Activated CD8-positive, alpha-beta memory T cell treated with anti-CD3 and anti-CD28 coated beads, Interleukin-2, amount 10 ng/mL, durations not matched to agents 7 days and 5 days (primary cell): ENCODE measurements at places on chromosomes 12 and 14. TPM values are rescaled to one million over a fixed set of nuclear protein-coding genes. Genes with fewer than 3 reads are reported as not detected.

GRCh38 chr12:46674129-46674528 lies 151.7 kb downstream of the SLC38A4 start:
- DNase-seq: no peak
- peaks cover 5% of the 10 kb centered on the region for H3K36me3 ChIP-seq
- no peak overlapping the region for H3K4me3 ChIP-seq
- H3K27me3 ChIP-seq: no peaks in the 10 kb centered on the region
- H3K27ac ChIP-seq: no peak overlapping the region
- peaks cover 6% of the 10 kb centered on the region for H3K4me1 ChIP-seq

- H3K4me3 ChIP-seq: no peak overlapping the region
- H3K4me1 ChIP-seq: no peaks in the 10 kb centered on the region
- H3K27ac ChIP-seq: no peak overlapping the region
Observed at GRCh38 chr14:96299441-96299840, 43.4 kb downstream of the BDKRB1 start.

DNA sequence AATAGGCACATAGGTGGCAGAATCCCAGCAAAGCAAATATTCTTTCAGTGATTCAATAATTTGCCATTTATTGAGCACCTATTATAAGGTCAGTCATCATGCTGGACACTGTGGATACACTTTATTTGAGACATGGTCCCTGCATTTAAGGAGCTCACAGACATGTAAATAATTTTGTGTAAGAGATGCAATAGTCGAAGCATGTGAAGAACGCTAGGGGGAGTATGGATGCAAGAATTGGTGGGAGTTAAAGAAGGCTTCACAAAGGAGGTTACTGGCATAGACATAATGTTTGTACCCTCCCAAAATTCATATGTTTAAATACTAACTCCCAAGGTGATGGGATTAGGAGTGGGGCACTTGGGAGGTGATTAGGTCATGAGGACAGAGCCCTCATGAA lies 260.6 kb upstream of the GARIN6 start:
- no peak overlapping the region for H3K4me3 ChIP-seq
- no peaks in the 10 kb centered on the region for H3K27me3 ChIP-seq
- peaks cover 2% of the 10 kb centered on the region for H3K4me1 ChIP-seq
- H3K27ac ChIP-seq: no peak overlapping the region
- no peaks in the 10 kb centered on the region for H3K36me3 ChIP-seq
- DNase-seq: no peak

DNA sequence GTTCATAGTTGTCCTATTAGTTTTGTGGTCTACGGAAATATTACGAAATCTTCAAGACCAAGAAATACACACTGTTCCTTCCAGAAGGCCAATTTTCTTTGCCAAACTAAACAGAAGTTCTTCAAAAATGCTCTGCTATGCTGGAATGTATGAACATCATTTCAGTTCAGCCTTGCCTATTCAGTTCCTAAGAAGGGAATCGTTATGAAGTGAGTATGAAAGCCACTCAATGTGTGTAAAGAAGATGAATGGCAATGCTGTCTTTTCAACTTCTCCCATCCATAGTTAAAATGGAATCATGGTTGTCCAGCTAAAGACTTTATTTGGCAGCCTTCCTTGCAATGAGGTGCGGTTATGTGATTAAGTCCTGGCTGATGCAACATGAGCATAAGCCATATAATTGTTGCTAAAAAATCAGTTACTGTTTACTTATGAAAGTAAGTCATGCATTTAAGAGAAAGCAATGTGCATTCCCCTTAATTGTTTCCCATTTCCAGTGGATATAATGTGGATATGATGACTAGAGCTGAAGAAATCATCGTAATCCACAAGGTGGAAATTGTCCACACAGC lies 73.8 kb upstream of the PTPRR start:
- H3K27ac ChIP-seq: no peak overlapping the region
- DNase-seq: no peak
- no peaks in the 10 kb centered on the region for H3K27me3 ChIP-seq
- no peaks in the 10 kb centered on the region for H3K36me3 ChIP-seq
- H3K4me3 ChIP-seq: no peak overlapping the region

GRCh38 chr12:19456176-19456575 lies 16.9 kb downstream of the AEBP2 start:
- H3K27ac ChIP-seq: no peak overlapping the region
- peaks cover 46% of the 10 kb centered on the region for H3K36me3 ChIP-seq
- no peaks in the 10 kb centered on the region for H3K27me3 ChIP-seq
- H3K4me3 ChIP-seq: no peak overlapping the region
- H3K4me1 ChIP-seq: peaks cover 19% of the 10 kb centered on the region
- no peak for DNase-seq

DNA sequence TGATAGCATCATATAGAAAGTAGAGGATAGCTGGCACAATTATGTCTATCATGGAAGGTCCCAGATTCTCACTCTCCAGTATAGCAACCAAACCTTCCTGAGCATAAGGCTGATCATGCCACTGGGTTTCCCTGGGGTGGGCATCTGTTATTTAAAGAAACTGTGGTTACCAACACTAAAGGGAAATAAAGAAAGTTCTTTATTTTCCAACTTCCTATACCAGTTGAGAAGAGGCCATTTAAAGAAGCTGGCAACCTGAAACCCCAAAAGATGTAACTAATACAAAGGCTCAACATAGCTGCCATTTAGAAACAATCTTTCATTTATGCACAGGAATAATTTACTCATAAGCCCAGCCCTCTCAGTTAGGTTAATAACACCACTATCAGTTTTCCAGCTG lies 3.1 kb downstream of the BCAT1 start:
- peaks cover 31% of the 10 kb centered on the region for H3K4me1 ChIP-seq
- H3K4me3 ChIP-seq: no peak overlapping the region
- H3K36me3 ChIP-seq: peaks cover 27% of the 10 kb centered on the region
- DNase-seq: no peak
- no peak overlapping the region for H3K27ac ChIP-seq
- peaks cover 3% of the 10 kb centered on the region for H3K27me3 ChIP-seq

DNA sequence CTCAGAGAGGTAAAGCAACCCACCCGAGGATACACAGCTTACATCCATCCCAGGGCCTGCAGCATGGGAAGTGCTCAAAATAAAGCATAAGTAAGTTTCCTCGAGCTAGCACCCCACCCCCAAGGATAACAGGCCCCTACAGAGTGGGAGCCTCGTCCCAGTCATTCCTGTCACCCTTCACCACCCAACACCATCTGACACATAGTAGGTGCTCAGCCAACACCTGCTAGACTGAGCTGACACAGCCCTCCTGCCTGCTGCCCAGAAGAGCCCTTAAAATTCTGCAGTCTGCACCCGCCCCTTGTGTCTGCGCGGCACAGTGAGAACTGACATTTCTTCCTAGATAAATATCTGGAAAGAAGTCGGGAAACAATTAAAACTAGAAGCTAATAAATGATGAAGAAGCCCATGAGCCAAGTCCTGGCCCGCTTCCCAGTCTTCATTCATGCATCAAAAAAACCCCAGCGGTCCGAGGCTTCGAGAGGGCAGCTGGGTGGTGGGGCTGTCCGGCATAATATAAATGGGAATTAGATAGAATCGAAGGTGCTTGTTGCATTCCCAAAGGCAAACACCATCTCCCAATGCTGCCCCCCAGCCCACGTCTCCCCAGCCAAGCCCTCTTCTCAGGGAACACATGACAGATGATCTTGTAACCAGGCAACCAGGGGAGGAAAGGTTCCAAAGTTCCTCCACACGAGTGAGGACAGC lies 76.2 kb downstream of the BCL11B start:
- no peak overlapping the region for H3K4me3 ChIP-seq
- H3K4me1 ChIP-seq: peaks cover 86% of the 10 kb centered on the region
- peak overlapping the region; percentile 94 for H3K27ac ChIP-seq
- no peaks in the 10 kb centered on the region for H3K27me3 ChIP-seq
- H3K36me3 ChIP-seq: peaks cover 30% of the 10 kb centered on the region

GRCh38 chr14:48323665-48324064 lies 648.3 kb upstream of the MDGA2 start:
- H3K27me3 ChIP-seq: no peaks in the 10 kb centered on the region
- H3K36me3 ChIP-seq: no peaks in the 10 kb centered on the region
- no peak for DNase-seq
- no peak overlapping the region for H3K27ac ChIP-seq
- no peaks in the 10 kb centered on the region for H3K4me1 ChIP-seq

DNA sequence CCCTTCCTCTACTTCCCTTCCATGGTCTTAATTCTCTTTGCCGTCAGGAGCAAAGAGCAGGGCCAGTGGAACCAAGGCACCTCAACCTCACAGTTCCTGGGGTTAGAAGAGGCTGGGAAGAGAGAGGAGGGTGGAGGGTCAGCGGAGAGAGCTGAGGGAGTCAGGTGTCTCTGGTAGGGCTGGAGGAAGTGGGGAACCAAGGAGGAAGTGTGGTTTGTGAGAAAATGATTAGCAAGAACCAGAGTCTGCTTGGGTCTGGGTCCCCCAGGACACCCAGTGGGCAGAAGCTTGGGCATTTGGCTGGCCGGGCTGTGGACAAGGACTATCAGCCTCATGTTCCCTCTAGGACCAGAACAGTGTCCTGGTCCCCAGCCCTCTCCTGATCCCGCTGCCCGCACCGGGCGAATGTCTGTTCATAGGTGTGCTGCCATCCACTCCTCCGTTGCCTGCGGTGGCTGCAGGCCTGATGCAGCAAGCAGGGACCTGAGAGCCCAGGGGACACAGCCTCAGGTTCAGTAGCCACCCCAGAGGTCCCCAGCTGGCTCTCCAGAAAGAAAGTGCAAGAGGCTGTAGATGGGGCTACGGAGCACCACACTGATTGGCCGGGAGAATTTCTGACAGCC lies 2.3 kb downstream of the HOXC12 start:
- peaks cover 96% of the 10 kb centered on the region for H3K27me3 ChIP-seq
- no peak overlapping the region for H3K27ac ChIP-seq
- H3K4me1 ChIP-seq: peaks cover 6% of the 10 kb centered on the region
- no peak overlapping the region for H3K4me3 ChIP-seq
- no peaks in the 10 kb centered on the region for H3K36me3 ChIP-seq
- no peak for DNase-seq

GRCh38 chr12:5099591-5099990 lies 55.9 kb downstream of the KCNA5 start:
- peaks cover 13% of the 10 kb centered on the region for H3K27me3 ChIP-seq
- H3K36me3 ChIP-seq: no peaks in the 10 kb centered on the region
- H3K27ac ChIP-seq: no peak overlapping the region
- DNase-seq: no peak
- no peak overlapping the region for H3K4me3 ChIP-seq
- H3K4me1 ChIP-seq: no peaks in the 10 kb centered on the region

DNA sequence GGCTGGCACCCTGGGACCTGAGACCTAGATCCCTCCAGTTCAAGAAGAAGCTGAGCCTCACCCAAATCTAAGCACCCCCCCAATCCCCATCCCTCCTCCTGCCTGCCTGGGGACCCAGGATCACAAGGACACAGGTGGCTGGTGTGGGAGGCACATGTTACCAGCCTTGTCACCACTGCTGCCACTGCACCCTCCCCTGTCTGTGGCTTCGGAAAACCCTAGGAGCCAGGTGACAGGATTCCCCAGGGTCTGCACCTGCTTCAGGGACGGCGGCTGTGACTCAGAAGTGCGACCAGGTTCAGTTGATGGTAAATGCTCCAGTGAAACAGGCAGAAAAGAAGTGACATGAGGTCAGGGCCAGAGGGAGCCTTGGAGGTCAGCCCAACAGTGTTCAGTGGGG lies 62.8 kb upstream of the FAM222A start:
- no peak for DNase-seq
- H3K4me3 ChIP-seq: no peak overlapping the region
- H3K4me1 ChIP-seq: no peaks in the 10 kb centered on the region

DNA sequence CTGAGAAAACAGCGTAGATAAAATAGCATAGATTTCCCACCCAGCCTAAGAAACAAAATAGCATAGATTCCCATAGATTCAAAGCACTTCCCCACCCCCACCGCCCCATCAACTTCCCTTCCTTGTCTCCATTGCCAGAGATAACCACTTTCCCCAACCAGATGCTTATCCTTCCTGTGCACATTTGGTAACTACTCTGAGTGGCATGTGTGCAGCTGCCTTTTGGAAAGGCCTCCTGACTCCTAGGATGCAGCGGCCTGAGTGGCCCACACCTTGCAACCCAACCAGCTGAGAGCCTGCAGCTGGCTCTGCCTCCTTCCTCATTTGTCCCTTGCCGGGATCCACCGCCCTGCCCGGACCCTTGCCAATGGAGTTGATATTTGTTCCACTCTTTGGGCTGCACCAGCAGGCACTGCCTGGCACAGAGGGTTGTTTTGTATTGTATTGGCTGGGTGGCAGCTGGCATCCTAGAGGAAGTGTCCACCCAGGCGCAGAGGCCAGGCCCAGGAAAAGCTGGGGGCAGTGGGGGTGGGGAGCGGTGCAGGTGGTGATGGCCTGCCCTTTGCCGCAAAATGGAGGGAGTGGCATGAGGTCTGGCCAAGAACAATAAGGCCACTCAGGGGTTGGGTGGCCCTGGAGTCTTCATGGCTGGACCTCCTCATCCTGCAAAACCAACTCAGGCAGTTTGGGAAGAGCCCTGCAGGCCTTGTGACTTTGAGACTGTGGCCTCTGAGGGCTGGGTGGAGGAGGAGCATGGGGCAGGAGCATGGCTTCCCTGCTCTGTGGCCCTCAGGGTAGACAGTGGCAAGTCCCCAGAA lies 4.9 kb downstream of the SLC48A1 start:
- peak overlapping the region; percentile 6 for H3K27ac ChIP-seq
- peaks cover 5% of the 10 kb centered on the region for H3K36me3 ChIP-seq
- no peaks in the 10 kb centered on the region for H3K27me3 ChIP-seq
- peaks cover 48% of the 10 kb centered on the region for H3K4me1 ChIP-seq

GRCh38 chr14:60327447-60328331 lies 78.7 kb downstream of the PPM1A start:
- H3K4me1 ChIP-seq: peaks cover 34% of the 10 kb centered on the region
- H3K4me3 ChIP-seq: peak overlapping the region; percentile 75
- H3K27ac ChIP-seq: peak overlapping the region; percentile 69
- DNase-seq: peak; percentile 59

DNA sequence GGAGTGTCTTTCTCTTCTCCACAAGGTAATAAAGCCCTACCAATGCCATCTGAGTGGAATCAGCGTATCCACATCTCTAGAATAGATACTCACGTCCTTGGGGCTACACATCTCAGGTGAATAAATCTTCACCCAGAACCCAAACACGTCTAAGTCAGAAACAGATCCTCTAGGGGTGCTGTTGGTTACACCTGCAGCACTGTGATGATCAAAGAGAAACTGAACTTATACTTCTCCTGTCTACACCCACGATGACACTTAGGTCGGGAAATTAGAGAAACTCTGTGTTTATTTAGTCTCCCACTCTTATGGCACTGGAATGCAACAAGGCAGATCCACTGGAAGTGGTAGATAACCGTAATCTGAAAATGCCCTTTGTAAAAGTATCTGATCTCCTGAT lies 46.2 kb downstream of the WIF1 start:
- H3K36me3 ChIP-seq: no peaks in the 10 kb centered on the region
- no peak for DNase-seq

The CRACR2A gene
- total RNA-seq: 52.0 TPM

The CLEC4C gene
- total RNA-seq: not detected

The GZMH gene
- 80.0 TPM for total RNA-seq

The MRPL51 gene
- 271 TPM for total RNA-seq

The HOXC11 gene
- total RNA-seq: not detected

The BTG1 gene
- total RNA-seq: 91.7 TPM

The ACTR6 gene
- total RNA-seq: 32.8 TPM

The SDS gene
- not detected for total RNA-seq

The C1QL4 gene
- total RNA-seq: not detected

The SCN8A gene
- 1.3 TPM for total RNA-seq

The SPIC gene
- total RNA-seq: not detected

The JDP2 gene
- 0.75 TPM for total RNA-seq

The RTRAF gene
- 180 TPM for total RNA-seq

The RNF212B gene
- total RNA-seq: not detected

The TAS2R14 gene
- 1.8 TPM for total RNA-seq

The BEST3 gene
- total RNA-seq: not detected

The C12orf54 gene
- not detected for total RNA-seq
